ENCODE measurements at places on chromosomes 13 and 19.

DNA sequence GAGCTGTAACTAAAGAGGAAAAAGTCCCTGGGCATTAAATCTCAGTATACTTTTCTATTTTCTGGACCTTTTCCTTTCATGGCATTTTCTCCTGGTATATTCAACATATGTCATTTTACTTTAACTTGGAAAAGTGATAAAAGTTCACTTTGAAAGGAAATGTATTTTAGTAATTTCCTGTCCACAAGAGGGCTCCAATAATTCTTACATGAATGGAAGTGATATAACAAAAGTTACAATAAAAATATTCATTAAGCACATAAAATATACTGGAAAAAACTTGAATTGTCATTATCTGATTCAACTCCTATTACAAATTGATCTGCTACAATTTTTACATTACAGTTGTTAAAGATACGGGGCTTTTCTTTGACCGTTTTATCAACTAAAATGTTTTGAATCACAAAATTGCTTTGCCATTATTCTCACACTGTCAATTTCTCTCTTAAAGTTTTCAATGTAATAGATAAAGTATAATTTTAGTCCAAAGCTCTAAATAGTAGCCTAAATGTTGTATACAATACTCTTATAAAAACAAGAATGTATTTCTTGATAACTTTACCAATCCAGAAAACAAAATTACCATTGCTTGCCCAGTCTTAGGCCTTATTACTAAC lies 4.9 kb downstream of the UBL3 start:
- no peak for DNase-seq

- no peak for DNase-seq
These were observed 362.5 kb downstream of the TDRD3 start for GRCh38 chr13:60759499-60759898.

GRCh38 chr13:24271231-24271600 lies 38.2 kb upstream of the C1QTNF9 start:
- no peak for DNase-seq

DNA sequence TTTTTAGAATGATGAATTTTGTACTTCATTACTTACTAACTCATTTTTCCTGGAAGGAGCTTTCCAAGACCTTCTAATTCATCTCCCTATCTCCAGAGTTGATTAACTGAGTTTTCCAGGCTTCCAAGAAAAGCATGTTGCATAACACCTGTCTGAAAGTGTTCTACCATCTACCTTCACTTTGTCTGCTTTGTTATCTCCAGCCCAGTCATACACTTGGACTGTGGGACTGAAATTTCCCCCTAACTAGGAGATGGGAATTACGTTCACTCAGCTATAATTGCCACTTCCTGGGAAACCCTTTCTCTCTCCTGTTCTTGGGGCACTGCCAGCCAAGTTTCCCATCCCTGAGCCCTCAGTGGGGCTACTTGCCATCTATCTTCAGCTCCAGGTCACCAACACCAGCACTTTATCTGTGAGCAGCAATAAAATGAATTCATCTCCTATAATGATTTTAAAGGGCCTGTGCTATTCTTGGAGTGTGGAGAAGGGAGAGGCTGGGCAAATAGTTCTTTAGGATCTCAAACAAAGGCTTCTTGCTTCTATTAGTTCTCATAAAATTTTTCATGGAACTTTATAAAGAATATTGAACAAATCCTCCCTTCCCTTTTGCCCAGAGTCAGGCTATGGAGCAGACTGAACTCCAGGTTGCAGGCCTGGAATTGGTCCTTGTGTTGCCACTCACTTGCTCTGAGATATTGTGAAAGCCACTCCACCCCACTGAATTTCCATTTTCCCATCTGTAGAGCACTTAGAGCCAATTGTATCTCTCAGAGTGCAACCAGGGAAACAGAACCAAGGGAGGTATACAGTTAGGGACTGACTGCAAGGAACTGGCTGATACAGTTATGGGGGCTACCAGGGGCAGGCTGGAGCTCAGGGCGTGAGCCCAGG lies 17.8 kb upstream of the ATP12A start:
- no peak for DNase-seq

- no peak for DNase-seq
These were observed 446 bp upstream of the ZNF83 start for GRCh38 chr19:52638601-52639000.

- DNase-seq: no peak
These were observed 1256.6 kb upstream of the ATXN8OS start for GRCh38 chr13:68851026-68851425.

GRCh38 chr19:44772959-44773358 lies 4.7 kb upstream of the CBLC start:
- no peak for DNase-seq

GRCh38 chr13:25529425-25529824 lies 157.7 kb downstream of the ATP8A2 start:
- DNase-seq: no peak

DNA sequence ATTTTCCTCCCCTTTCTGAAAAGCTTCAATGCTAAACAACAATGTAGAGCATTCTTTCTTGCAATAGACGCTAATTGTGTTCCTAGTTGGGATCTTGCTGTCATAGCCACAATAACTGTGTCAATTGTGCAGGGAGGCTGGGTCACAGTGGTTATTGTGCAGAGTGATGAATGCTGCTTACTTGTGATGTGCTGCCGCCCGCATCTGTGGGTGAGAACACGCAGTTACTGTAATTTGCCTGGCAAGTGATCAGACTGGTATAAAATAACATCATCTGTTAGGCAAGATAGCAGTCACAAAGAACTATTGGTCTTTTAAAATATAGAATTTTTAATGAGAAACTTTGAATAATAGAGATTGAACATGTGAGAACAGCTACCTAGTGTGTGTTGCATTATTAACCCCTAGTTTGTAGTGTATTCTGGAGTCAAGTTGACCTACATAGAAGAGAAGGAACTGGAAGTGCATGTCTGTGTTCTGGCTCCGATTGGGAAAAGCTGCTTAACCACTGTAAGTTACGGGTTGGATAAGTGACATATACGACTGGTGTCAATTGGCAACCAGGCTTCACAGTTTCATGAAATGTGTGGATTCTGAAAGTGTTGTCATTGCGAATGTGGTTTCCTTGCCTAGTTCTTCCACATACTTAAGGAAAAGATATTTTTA lies 43.6 kb downstream of the SLAIN1 start:
- no peak for DNase-seq

DNA sequence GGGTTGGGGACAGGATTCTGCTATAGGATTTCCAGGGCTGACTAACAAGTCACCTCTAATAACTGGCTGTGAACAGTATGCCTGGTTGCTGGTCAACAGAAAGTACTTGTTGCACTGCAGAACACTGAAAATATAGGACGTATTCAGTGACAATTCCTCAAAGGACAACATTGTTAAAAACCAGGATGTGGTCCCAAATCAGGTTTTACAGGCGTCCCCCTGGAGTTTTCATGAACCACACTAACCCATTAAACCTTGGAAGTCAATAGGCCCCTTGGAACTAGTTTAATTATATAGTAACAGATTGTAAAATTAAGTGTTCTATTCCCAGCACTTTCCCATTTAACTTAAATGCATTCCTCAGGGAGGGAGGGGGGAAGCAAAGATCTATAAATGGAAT lies 495.4 kb downstream of the TBC1D4 start:
- no peak for DNase-seq

DNA sequence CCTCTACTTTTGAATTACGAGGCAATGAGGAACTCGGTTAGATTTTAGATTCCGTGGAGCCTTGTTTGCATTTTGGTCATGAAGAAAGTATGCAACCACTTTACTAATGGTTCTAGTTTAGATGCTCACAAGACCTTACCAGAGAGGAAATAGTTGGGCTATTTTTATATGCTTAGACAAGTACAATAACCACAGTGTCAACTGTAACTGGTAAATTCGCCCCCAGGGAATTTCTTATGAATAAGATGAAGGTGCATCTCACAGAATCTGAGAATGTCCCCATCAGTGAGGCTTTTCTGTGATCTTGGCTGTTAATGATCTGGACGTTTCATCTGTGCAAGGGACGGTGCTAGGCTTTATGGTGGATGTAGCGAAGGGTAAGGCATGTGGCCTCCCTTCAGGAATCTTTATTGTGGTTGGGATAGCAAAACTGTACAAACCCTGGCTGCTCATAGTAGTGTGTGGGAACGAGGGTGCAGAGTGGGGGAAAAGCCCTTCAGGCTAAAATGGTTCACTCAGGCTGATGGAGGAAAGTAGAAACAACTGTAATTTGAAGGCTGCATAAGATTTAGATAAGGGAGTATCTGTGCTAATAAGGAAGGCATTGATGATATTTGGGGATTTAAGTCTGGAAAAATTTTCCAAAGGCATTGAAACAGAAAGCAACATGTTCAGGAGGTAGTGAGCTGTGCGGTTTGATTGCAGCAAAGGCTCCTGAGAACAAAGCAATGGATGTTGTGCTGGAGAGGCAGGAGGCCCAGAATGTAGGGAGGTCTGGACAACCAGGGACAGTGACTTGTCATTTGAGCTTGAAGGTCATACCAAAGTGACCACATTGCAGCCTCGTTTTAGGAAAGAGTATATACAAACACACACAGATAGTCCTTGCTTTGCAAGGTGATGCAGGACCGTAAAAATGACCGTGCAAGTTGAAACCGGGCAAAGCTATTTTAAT lies 28.4 kb downstream of the UBAC2 start:
- no peak for DNase-seq

DNA sequence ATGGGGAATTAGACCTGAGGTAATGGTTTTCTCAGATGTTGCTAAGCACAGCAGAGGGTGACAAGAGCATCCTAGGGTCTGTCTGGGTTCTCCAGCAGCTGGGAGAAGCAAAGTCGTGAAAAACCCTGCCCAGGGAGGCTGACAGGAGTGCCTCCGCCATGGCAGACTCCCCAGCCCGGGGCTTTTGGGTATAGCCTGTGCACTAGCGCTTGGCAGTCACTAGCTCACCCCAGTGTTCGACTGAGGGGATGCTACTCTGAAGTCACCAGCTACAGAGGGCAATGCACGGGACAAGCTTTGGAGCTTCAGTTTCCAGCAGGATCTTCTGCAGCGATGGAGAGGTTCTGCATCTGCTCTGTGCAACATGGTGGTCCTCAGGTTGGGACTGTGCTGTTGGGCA lies 87.5 kb downstream of the ING1 start:
- DNase-seq: no peak

GRCh38 chr19:47860602-47861297 lies 1.7 kb downstream of the TPRX2 start:
- no peak for DNase-seq

GRCh38 chr13:88112526-88112925 lies 441.4 kb downstream of the SLITRK5 start:
- DNase-seq: no peak

DNA sequence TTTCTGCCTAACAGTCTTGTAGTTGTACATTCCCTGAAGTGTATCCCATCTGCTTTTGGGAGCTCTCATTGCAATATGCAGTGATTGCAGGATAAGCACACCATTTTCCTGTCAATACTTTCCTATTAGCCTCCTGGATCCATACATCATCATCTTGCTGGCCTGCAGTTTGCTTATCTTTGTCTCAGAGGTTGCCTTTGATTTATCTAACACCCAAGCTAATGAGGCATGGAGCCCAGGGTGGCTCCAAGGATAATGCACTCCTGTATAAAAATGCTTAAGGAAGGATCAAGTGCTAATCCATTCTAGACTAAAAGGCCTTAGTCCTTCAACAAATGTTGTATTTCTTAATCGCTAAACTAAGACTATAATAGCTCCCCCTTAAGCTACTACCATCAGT lies 161.6 kb upstream of the OBI1 start:
- DNase-seq: no peak
